Stimulated activated naive B cell treated with anti-CD40 and anti-IgM and Interleukin-4, amounts not matched to agents 10 μg/mL and 1 μg/mL and 100 μg/mL, for 72 hours (primary cell): ENCODE measurements at places on chromosomes 4 and X.

GRCh38 chr4:7714738-7715137 lies 224.9 kb downstream of the AFAP1 start:
- DNase-seq = no peak

DNA sequence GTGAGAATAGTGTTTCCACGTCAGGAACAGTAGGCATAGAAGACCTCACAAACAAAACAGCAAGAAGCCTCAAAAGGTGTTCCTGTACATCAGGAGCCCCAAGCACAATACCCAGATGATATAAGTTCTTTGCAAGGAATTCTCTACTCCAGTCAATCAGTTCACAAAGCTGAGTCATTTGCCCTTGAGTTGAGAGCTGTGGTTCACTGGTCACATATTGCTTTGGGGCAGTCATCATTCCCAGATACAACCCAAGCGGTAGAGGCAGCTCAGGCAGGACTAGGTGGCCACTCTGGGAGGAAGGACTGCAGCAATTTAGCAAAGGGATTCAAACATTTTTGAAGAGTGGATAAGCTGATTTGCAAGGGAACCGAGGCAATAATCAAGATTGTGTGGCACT lies 551.5 kb upstream of the ZFP42 start:
- no peak for DNase-seq

- DNase-seq = no peak
Observed at GRCh38 chrX:9345957-9346356, 118.9 kb upstream of the TBL1X start.

- DNase-seq = no peak
Observed at GRCh38 chr4:7804756-7805385, 134.8 kb downstream of the AFAP1 start.

DNA sequence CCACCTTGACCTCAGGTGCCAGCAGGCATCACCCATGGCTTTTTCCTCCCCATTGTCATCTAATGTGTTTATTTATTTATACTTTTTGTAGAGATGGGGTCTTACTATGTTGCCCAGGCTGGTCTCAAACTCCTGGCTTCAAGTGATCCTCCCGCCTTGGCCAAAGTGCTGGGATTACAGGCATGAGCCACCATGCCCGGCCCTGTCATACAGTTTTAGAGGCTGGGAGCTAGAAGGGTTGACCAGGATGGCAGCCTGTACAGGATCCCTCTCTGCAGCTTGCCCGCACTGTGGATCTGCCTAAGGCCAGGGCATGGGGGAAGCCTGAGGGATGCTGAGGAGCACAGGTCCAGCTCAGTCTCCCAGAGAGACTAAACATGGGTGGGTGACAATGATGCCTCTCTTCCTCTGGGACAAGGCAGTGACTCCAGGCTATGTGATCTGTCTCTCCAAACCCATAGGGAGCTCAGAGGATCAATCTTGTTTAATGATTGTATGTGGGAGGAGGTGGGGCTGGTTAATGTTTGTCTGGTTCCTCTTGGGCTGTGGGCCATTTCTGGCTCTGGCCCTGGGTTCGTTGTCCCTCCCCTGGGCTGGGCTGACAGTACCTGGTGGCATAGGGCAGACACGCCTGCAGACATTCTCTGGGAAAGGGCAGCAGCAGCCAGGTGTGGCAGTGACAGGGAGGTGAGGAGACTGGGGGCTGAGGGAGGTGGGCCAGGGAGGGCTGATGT lies 8.3 kb upstream of the GJB1 start:
- DNase-seq = no peak

DNA sequence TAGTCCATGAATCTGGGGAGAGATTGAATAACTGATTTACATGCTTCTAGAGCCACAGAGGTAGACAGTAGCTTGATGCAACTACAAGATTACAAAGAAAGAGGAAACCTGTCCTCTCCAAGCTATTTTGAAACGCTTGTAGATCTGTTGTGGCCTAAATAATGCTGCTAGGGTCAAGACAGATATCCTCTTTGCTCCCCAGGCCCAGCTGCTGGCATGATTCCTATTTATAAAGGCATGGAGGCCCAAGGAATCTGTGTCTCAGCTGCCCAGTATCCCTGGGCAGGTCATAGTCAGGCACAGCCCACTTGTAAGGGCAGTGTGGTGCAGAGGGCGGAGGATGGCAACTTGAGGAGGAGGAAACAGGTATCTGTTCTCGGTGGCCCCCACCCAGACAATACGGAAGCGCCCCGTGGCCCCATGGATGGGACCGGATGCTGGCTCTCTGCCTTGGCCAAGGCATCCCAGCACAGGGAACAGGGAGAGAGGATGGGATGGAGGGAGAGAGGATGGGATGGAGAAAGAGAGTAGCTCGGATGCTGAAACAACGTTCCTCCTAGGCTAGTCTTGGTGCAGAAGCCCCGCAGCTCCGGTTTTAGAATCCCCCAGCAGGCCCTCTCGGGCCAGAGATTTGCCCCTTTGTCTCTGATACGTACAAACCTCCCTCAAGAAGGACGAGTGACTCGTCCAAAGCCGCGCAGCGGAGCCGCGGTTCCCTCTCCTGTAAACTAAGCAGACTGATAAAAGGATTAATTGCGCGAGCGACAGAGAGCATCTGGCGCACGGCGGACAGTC lies 767 bp upstream of the SMIM20 start:
- DNase-seq = peak; percentile 42

GRCh38 chr4:150007512-150007911 lies 70.7 kb upstream of the DCLK2 start:
- DNase-seq = no peak

DNA sequence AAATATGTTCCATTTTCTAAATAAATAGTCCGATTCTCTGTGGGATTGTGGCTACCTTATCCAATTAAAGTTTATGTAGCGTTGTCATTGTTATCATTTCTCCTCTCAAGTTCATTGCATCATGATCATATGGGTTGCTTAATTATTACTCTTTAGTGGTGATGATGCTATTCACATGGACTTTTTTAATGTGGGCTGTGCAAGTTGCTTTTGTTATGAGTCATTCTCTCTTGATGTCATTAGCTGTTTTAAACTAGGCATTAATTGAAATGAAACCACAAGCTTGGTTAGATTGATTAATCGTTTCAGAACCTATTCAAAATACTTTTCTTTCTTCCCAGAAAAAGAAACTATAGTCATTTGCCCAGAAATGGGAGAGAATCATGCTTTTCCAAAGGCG lies 38.2 kb downstream of the NHS start:
- DNase-seq = no peak

DNA sequence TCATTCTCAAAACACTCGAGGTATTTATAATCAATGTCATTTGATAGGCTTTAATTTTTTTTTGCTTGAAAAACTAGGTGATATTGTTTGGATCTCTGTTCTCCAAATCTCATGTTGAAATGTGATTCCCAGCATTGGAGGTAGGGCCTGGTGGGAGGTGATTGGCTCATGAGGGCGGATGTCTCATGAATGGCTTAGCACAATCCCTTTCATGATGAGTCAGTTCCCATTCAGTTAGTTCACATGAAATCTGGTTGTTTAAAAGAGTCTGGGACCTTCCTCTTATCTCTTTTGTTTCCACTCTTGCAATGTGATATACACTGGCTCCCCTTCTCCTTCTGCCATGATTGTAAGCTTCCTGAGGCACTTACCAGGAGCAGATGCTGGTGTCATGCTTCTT lies 638.7 kb downstream of the DMD start:
- DNase-seq = no peak

DNA sequence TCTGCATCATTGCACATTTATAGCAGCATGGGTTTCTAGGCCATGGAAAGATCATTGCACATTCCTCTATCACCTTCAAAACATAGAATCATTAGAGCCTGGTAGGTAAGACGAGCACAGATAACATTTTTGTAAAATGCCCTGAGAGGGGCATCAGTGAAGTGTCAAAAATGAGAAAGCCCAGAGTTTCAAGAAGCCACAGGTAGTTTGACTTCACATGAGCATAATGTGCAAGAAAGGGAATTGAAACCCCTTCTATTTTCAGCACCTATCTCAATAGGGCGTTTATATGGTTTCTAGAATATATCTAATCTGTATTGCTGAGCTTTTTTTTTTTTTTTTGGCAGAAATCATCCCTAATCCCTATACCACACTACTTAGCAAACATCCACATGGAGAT lies 2441.7 kb downstream of the ARAP2 start:
- no peak for DNase-seq

GRCh38 chrX:8673201-8673600 lies 58.7 kb downstream of the ANOS1 start:
- no peak for DNase-seq

- no peak for DNase-seq
Observed at GRCh38 chr4:153181293-153181692, 22.9 kb upstream of the TRIM2 start.

- DNase-seq = no peak
Observed at GRCh38 chrX:138875472-138875871, 164.0 kb upstream of the FGF13 start.

DNA sequence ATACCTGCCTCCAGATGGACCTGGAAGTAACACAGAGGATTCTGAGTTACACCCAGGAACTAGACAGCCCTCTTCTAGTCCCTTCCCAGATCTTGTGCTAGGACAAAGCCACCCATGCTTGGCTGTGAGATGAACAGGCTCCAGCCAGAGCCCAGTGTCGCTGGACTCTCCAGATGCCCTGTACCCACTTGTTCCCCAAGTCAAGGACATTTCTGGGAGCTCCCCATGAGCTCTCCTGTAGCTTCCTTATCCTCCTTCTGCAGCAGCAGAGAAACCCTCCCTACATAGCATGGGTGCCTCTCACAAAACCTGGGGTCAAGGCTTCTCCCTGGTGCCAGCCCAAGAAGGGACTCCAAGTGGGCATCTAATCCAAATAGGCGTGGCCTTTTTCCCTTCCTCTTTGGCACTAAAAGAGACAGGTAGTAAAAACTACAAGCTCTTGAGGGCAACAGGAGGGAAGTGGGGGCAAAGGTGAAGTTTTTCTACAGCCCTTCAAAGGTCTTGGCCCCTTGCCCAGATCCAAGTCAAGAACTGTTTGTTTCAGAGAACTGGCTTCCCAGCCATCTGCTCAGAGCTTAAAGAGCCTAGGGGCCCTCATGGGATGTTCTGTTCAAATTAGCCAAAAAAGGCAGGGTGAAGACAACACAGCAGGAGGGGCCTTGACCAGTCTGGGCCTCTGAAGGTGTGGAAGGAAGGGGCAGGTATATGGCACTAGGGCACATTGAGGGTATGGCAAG lies 8.5 kb upstream of the ERCC6L start:
- DNase-seq = no peak
